ENCODE measurements at places on chromosomes 7 and 10.

GRCh38 chr10:84108797-84109196 lies 30.5 kb upstream of the GHITM start:
- no peak for DNase-seq

- DNase-seq: no peak
Observed at GRCh38 chr10:84176351-84176750, 2.8 kb downstream of the GPR15LG start.

GRCh38 chr7:38819463-38819862 lies 89.5 kb downstream of the VPS41 start:
- no peak for DNase-seq

- no peak for DNase-seq
Observed at GRCh38 chr7:135180122-135180521, 9.6 kb upstream of the CYREN start.

DNA sequence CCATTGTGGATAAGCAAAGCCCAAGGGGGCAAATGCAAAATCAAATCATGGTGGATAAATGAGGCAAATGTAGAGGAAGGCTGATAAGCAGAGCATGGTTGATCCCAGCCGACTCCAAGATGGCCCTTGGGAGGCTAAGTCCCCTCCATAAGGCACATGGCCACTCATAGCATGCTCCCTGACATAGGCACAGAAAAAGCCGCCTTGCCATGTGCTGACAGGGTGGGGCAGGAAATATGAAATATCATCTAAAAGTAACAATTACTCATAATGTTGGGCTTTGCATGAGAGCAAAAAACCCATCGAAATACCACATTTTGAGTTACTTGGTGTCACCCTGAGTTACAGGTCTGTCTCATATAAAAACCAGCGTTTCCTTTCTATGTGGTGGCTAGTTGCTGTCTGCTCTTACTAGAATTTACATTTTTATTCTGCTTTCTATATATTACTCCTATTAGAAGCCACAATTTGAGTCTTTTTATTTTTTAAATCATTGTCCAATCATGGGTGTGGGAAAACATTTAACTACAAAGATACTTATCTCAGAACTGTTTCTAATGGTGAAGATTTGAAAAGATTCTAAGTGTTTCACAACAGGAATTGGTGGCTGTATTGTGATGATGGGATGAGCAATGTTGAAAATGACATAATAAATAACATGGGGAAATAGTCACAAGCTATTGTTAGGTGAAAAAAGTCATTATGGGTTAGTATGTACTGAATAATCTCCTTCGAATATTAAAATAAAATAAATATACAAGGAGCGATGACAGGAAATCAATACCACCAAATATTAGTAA lies 102.7 kb downstream of the CUBN start:
- peak; percentile 48 for DNase-seq
